ENCODE measurements at places on chromosomes 2 and 18. TPM values are rescaled to one million over a fixed set of nuclear protein-coding genes. Genes with fewer than 3 reads are reported as not detected.

DNA sequence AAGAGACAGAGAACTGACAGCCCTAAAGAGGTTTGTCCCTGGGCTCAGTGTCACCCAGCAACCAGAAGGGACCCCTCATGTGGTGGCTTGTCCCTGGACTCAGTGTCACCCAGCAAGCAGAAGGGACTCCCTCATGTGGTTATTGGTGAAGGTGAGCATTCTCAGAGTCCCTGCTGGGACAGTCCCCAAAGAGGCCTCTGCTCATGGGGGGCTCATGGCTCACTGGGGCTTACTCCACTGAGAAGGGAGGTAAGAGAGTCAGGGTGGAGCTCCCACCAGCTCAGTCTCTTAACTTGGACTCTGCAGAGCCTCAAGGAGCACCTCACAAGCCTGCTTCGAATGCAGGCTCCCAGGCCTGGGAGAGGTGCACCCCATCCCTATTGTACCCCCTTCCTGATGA is 145.2 kb upstream of the COPS8 start:
- ATAC-seq = no peak

The ACADL gene
- not detected for total RNA-seq

- ATAC-seq = peak; percentile 1
These were observed 1.1 kb upstream of the IMP4 start for GRCh38 chr2:130341562-130342019.

- no peak for ATAC-seq
These were observed 78.5 kb downstream of the SDC1 start for GRCh38 chr2:20146401-20146800.

GRCh38 chr2:23782646-23783045 is 144.3 kb downstream of the ATAD2B start:
- ATAC-seq = no peak

The IGFBP5 gene
- not detected for total RNA-seq

The REG3G gene
- not detected for total RNA-seq

GRCh38 chr2:84238907-84239306 is 220.2 kb downstream of the SUCLG1 start:
- no peak for ATAC-seq

- peak; percentile 33 for ATAC-seq
These were observed 17.0 kb downstream of the TTLL4 start for GRCh38 chr2:218727502-218728165.

The CYP26B1 gene
- 0.05 TPM for total RNA-seq

- ATAC-seq = peak; percentile 93
These were observed 5.4 kb downstream of the IL1R1 start for GRCh38 chr2:102147935-102148334.

DNA sequence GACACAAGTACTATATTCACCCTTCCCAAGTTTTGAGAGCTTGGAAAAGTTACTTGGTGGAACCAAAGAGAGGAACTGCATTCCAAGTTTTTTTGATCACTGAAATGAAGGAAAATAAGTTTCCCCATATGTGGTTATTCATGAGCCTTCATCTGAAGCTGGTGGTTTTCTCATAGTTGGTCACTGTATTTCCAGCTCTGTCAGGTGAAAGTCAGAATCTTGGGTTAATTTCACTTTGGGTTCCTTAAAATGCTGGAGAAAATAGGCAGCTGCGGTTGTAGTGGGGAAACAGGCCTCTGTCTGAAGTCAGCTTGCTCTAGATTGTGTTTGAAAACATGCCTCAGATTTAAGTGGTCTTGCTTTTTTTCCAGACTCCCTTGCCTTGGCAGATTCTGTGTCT is 200.5 kb downstream of the HRH4 start:
- no peak for ATAC-seq

DNA sequence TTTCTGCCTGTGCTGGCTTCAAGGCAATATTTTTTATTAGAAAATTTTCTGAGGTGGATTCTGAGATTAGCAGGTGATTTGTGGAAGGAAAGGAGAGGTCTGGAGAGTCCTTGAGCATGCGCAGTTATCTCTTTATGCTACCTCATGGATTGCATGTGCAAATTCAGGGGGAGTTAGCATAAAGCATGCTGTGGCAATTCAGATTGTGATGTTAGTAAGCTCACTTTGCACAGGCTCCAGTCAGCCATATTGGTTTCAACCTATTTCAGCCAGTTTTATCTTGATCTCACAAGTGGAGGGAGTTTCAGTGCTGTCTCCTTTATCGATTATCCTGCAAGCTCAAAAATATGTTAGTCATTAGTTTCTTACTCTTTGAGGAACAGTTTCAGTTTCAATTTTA is 2012.3 kb upstream of the PIK3C3 start:
- no peak for ATAC-seq

GRCh38 chr2:24571828-24572442 is 80.9 kb downstream of the NCOA1 start:
- ATAC-seq = no peak

The PMAIP1 gene
- total RNA-seq = 83.1 TPM

GRCh38 chr2:43839776-43840564 is 1.2 kb downstream of the ABCG8 start:
- ATAC-seq = no peak

GRCh38 chr2:241768850-241769249 is 7.8 kb upstream of the GAL3ST2 start:
- ATAC-seq = no peak

The SCG2 gene
- not detected for total RNA-seq

DNA sequence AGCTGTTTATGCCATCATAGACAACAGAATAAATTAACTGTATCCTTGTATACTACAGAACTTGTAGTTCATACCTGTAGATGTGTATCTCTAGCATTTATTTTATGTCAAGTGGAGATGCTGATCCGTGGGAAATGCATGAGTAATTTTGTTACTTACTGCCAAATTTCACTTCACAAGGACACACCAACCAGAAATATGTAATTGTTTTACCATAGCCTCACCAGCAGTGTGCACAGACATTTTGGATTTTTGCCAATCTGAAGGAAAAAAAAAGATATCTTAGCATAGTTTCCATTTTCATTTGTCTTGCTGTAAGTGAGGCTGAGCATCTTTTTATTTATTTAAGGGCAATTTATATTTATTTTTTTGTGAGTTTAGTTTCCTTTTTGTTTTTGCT is 265.1 kb upstream of the OSR1 start:
- ATAC-seq = no peak

DNA sequence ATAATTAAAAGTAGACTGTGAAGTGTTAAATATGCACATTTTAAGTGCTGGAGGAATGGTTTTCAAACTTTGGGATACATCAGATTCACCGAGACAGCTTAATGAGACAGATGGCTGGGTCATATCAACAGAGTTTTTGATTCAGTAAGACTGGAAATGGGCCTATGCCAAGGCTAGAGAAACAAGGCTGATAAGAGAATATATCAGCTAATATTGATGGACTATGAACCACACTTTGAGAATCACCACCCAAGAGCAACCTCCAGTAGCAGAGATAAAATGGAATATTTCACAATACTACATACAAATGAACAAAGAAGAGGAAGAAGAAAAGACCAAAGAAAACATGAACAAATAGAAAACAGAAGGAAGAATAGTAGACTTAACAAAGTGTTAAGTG is 450.2 kb upstream of the KLHL29 start:
- ATAC-seq = no peak

DNA sequence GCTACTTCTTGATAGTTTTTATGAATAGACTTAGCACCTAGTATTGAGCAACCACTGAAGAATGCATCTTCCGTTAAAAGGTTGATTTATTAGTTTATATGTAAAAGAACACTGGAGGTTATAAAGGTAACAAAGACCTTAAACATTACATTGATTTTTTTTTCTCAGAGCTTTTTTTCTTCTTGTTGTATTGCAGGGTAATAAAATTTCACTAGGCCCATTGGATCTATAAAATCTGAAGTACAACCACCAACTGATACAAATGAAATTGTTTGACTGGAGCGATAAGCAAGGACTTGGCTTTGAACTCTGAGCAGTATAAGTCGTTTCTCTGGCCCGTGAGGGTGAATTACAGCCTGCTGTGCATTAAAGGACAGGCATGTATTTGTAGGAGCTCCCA is 344.0 kb downstream of the LRRTM1 start:
- no peak for ATAC-seq

DNA sequence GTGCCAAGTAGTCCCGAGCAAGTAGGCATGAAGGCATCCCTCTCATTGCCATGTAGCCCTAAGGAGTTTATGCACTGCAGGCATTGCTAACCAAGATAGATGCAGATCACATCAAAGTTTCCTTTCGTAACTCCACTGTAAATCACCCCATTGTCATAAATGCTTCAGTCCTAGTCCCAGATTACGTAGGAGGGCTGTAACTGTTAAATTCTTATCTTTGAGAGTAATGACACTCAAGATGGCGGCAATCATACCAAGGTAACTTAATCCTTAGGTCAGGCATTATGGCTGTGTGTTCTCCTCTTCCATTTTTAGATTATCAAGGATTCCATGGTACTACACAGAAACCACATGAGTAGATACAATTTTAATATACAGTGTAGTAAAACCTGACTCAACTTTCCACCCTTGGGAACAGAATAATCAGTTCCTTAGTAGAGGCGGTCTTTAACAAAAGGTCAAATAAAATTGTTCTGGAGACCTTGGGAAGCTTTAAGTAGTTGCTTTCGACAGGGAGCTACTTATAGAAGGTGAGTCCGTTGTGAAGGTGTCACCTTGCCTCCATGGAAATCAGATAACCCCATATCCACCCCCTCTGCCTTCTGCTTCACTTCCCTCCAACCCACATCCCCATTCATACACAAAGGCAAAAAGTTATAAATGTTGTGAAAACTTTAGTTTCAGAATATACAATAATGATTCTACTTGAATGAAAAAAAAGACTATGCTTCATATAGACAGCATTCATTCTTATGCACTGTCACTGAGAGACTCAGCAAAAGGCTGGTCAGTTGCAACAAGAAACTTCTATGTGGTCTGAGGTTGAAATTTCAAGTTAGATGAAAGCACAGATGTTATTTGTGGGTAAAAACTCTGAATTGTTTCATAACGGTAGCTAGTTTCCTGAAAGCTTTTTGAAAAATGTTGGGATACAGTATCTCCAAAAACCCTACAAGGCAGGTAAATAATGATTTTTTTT is 64.8 kb upstream of the GALNT5 start:
- no peak for ATAC-seq

DNA sequence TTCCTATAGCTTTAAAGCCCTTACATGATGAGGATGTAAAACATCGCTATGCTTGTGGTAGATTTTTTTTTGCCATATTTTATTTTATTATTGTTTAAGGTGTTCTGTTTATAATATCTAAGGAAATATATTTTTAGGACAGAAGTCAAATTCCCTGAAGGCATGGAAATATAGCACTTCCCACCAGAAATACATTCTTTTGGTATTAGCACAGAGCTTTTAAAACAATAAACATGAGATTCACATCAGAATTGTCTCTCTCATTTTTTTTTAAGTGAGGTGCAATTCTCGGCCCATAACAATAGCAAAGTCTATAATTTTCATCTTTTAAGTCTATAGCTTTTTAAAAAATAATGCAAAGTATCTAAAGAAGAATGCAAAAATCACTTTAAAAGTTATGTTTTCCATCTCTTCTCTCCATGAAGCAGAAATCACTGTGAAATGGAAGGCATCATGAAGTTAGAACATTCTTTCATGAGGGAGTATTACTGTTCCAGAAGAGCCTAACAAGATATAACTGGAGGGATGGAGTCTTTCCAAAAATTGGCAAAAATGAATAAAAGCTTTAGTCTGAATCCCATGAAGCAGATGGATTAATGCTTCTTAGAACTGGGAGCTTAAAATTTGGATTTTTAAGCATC is 283.6 kb upstream of the TRIB2 start:
- ATAC-seq = no peak

The LBH gene
- 38.9 TPM for total RNA-seq

DNA sequence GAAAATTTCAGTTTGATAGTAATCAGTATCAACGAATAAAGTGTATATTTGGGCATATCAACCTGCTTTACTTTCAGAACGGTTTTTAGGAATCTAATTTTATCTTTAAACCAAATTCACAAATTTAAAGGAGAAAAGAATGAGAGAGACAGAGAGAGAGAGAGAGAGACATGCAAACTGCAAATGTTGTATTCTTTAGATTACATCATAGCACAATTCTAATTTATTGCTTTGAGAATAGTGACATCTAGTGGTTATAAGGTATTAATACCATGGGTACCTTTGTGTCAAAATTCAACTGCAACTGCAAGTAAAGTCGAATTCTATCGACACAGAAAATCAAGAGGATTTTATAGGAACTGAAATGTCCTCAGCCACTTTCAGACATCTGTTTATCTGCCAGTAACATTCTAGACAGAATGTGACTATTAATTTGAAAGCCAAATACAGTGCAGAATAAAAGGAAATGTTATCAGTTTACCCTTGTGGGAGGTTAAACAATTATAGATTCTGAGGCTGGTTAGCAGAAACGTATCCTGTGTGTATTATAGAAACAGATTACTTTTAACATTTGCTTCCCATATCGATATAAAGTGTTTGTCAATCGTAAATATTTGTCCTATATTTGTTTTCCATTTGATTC is 529.8 kb upstream of the VRK2 start:
- no peak for ATAC-seq

GRCh38 chr18:67199993-67200617 is 316.4 kb downstream of the DSEL start:
- peak; percentile 66 for ATAC-seq

- no peak for ATAC-seq
These were observed 370.7 kb upstream of the RAB12 start for GRCh38 chr18:8238507-8238906.

The CXCR1 gene
- not detected for total RNA-seq

DNA sequence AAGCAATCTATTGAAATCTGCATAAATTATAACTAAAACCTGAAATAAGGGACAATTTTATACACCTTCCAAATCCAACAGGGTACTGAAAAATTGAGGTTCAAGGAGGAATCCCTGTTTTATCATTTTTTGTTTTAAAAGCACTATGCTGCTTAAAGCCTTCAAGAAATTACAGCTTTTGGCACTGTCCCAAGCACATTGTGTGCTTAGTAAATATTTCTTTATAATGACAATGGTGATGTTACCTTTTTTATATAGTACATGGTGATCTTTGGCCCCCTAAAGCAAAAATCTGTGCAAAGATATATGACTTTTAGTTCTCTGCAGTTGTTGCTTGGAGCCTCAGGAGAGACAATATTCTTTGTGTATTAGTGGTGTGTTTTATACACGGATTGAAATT is 71.6 kb upstream of the EFEMP1 start:
- ATAC-seq = no peak

GRCh38 chr2:203580844-203581243 is 45.7 kb upstream of the RAPH1 start:
- no peak for ATAC-seq

DNA sequence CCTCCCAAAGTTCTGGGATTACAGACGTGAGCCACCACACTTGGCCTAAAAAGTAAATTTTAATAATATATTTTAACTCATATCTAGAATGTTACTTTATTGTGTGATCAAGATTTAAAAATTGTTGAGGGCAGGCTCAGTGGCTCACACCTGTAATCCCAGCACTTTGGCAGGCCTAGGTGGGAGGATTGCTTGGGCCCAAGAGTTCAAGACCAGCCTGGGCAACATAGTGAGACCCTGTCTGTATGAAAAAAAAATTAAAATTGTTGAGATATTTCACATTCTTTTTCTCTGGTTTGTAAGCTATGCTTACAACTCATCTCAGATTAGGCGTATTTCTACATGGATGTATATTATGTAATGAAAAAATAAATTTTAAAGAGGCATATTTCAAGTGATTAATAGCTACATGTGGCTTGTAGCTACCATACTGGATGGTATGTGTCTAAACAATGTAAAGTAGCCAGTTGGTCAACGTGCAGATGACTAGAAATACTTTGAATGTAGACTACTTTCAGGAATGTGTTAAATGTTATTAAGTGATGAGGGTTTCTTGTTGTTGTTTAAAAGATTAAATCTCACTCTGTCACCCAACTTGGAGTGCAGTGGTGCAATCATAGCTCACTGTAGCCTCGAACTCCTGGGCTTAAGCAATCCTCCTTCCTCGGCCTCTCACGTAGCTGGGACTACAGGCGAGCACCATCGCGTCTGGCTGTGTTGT is 5.9 kb downstream of the RAB10 start:
- ATAC-seq = no peak
